ENCODE measurements at places on chromosomes 7 and 10.

- DNase-seq: no peak
Observed at GRCh38 chr10:116590590-116591444, at the start of gene PNLIPRP1. PNLIPRP1 (plus strand) TSS chr10:116590959; CDS start chr10:116591130, 171 bp downstream.

- peak; percentile 8 for DNase-seq
Observed at GRCh38 chr10:75401569-75402485, at the start of gene ZNF503. ZNF503 (minus strand) TSS chr10:75401764; CDS start chr10:75401419, 345 bp downstream.

DNA sequence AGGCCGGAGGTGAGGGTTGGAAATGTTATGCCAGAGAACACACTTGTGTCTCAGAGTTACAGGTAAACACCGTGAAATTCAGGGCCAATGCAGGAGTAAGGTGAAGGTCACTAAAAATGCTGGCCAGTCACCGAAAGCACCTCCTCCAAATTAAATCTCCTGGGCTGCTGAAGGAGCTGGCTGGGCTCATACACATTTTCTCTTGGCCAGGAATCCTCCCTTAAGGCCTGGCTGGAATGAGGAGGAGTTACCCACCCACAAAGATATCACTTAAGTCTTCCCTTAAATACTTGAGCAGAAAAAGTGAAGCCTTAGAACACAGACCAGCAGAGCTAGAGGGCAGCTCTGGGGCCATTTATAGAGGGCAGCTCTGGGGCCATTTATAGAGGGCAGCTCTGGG, 46.3 kb downstream of the HTRA1 start:
- DNase-seq: no peak

DNA sequence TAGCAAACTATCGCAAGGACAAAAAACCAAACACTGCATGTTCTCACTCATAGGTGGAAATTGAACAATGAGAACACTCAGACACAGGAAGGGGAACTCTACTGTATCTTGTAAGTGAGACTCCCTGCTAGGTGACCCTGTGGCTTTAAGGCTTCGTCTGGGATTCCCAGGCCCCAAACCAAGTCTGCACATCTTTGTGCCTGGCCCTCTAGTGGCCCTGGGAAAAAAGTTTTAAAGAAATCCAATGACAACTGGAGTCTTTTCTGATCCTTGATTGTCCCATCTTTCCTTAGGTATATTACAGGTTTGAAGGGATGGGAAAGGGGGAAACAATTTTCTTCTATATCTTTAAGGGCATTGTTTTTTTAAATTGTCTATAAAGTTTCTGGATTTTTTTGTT, 10.6 kb upstream of the LIPM start:
- no peak for DNase-seq

DNA sequence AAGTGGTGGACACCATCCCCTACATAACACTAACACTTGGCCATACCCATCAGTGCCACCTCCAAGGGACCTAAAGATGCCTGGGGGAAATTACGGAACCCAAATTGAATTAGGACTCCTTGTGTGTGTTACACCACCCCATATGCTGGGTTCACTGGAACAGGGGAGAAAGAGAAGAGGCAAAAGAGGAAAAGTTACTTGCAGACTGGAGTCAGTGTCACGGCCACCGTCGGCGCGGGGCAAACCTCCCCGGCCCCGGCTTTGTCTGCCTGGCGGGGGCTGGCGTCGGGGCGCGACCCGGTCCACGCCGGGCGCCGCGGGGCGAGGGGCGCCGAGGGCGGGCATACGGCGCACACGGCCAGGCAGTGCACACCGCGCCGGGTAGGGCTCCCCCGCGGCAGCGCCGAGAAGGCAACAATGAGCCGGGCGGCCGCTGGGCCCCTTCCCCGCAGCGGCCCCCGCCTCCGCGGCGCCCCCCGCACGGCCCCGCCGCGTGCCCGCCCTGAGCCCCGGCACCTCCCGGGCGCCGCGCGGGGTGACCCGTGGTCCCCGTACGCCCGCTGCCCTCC, 171.1 kb downstream of the FAM107B start:
- DNase-seq: no peak

GRCh38 chr7:143325240-143325639, 9.3 kb downstream of the CLCN1 start:
- DNase-seq: no peak

GRCh38 chr7:146172112-146172511, 55.5 kb downstream of the CNTNAP2 start:
- no peak for DNase-seq

DNA sequence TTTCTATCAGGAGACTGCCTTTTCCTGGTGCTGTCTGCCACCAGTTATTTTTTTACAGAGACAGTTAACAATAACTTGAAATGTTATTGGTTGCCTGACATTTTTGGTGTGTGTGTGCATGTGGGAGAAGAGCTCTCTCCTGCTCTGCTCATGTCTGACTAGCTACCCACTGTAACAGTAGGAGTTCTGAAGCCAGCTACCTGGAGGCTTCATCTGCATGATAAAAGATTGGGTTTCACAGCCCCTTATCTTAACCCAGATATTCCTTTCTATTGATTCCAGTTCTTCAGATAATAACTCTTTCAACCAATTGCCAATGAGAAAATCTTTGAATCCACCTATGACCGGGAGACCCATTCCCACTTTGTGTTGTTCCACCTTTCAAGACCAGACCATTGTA, 237.4 kb upstream of the PPP1R3A start:
- no peak for DNase-seq

DNA sequence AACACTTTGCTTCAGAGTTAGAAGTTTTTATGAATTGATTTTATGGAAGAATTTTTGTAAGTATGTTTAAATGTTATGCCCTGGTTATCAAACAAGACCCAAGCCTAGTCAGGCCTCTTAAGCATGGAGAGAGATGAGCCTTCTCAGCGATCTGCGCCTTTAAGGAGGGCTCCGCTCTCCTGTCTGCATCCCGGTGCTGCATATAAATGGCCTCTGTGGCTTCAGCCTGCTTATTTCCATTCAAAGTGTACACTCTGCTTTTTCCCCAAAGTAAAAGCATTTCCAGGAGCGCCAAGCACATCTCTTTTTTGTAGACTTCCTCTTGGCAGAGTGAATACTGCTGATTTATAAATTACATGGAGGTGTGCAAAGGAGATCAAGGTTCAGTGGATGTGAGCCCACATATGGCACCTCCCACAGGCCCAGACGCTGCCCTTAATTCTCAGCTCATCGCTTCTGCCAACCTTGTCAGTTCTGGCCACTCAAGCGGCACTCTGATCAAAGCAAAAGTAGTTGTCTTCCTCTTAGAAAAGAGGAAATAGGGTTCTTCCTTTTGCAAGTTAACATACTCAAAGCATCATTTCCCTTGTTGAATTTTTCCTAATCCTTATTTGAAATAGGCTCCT, 70.0 kb upstream of the SFMBT2 start:
- peak; percentile 35 for DNase-seq

DNA sequence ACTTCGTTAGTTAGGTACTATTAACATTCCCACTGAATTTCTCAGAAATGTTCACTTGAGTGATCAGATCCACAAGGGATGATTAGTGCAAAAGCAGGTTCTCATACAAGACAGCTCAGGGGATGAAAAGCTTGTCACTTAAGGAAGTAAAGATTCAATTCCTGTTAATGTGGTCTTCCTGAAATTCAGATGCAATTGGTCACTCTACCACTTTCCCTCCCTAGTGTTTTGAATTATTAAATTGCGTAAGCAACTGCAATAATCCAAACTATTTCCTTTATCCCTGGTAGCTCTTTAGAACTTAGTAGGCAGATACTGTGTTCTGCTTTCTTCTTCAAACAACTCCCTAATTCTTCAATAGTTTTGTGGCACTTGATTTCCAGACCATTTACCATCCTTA, 121.4 kb downstream of the MAGI2 start:
- DNase-seq: no peak

- DNase-seq: no peak
Observed at GRCh38 chr10:121595806-121596688, 2.2 kb downstream of the FGFR2 start.

- no peak for DNase-seq
Observed at GRCh38 chr7:22610951-22611757, 111.2 kb upstream of the STEAP1B start.

DNA sequence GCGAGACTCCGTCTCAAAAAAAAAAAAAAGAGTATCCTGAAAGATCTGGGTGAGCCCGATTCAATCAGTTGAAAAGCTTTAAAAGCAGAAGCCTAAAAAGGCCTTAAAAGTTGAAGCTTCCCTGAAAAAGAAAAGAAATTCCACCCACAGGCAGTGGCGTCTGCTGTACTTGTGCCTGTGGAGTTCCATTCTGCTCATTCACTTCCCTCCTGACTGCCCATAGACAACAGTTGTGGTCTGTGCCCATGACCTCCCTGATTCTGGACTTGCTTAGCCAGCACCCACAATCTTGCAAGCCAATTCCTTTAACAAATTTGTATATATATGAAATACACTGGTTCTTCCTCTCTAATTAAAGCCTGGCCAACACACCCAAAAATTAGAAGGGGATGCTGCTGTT, 141.7 kb downstream of the DLG5 start:
- DNase-seq: no peak

GRCh38 chr7:33627741-33628140, 277.6 kb upstream of the BMPER start:
- no peak for DNase-seq

GRCh38 chr7:7664291-7664690, 23.7 kb downstream of the UMAD1 start:
- DNase-seq: no peak

GRCh38 chr10:30742471-30742870, 112.9 kb upstream of the LYZL2 start:
- no peak for DNase-seq

DNA sequence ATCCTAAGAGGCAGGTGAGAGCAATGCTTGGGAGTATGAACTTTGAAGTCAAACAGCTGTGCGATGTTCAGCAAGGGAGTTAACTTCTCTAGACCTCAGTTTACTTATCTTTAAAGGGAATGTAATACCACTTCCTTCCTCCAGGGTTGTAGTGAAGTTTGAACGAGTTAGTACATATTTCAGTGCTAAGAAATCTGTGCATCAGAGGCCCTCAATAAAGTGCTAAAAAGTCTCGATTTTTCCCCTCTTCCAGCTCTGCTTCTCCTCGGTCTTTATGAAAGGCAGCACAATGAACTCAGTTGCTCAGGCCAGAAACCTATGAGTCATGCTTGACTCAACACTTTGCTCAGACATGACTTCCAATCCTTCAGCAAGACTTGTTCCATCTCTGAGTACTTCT, 418.9 kb downstream of the MDFIC start:
- DNase-seq: no peak

DNA sequence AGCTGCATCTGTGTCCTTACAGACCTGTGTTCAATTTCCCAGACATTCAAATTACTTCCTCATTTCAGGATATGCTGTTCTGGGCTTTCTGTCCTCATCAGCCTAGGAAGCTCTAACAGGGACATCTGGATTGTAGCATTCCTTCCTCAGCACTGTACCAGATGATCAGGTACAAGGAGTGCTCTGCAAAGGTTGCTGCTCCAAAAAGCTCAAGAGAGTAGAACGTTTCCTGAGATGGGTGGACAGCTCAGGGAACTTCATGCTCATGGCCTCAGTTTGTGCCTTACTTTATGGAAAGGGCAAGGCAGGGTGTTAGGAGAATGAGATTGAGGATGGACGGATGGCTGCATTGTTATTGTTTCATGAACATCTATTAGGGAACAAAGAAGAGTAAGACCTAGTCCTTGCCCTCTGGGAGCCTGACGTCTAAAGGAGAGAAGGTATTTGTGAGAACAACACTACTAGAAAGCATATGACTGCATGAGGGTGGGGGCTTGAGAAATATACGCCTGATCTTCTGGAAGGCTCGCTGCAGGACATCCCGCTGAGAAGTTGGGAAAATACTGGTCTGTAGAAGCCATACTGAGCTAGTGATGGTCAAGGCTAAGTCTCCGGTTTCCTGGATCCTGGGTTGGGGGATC, 10.5 kb upstream of the ZNF212 start:
- no peak for DNase-seq

- DNase-seq: no peak
Observed at GRCh38 chr10:128981881-128982615, 485.0 kb upstream of the MGMT start.

DNA sequence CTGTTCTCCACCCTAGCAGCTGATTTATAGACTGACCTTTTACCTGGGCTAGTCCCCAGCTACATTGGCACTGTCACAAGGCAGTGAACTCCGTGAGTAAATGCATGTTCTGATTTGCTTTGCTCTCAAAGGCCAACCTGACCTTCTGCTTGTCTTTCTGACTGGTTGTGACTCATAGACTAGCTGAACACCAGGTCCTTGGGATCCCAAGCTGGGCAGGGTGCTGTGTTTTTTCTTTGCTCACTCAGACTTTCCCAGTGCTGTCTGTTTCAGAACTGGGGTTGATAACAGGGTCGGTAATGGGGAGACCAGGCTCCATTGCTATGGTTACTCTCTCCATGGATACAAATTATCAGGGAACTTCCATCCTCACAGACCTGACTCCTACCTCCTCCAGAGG, 35.0 kb downstream of the EVX1 start:
- DNase-seq: no peak

Data from CD4-positive, alpha-beta T cell treated with Interleukin-6 at 100 ng/mL for 8 hours (primary cell).